ENCODE measurements at places on chromosomes 6 and 20.
A peak's percentile ranks its signal among the peaks of the same experiment; 100 is the strongest.

DNA sequence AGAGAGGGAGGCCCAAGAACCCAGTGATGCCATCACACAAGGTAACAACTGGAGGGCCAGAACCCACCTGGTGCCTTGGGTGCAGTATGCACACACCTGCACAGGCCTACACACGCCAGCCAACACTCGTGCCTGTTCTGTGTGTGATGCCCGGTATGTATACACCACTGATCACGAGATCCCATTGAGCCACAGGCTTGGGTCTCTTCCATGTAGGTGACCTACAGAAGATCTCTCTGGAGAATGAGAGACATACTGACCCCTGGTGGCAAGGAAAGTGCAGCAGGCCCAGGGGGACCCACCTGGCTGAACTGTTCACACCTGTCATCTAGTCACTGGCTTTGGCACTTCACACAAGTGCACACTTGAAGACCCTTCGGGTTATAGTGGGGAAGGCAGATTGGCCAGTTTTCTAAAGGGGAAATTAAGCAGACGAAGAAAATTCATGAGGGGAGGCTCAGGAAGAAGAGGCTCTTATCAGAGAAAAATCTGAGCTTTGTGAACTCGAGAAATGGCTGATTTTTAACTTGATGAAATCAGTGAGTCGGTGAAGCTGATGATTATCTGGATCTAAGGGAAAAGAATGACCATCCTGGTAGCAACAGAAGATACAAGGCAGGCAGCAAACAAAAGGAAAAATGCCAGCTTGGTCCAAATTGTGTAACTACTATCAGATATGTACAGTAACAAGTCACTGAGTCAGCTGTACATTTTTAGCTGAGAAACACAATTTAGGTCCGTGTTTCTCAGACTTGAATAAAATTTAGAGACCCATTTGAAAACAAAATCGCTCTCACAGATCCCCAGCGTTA lies 69.1 kb upstream of the PBOV1 start:
- peak; percentile 18 for DNase-seq

DNA sequence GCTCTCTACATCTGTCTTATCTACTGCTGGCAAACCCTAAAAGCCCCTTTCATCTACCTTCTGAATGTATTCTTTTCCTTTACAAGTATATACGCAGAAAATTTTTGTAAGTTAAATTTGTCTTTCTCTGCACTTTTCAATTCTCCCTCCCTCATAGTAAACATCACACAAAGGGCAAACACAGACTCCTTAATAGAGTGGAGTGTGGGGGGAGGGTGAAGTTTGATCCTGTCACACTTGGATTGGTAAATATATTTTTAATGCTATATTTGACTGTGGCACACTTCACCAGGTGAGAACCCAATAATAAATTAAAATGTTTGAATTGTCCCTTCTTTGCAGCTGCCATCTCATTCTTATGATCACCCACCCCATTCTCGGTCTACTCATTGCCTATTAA lies 33.2 kb upstream of the PAQR8 start:
- no peak for DNase-seq

GRCh38 chr6:90656325-90656724 lies 69.5 kb upstream of the MAP3K7 start:
- no peak for DNase-seq

- DNase-seq: no peak
Observed at GRCh38 chr6:149860834-149861602, 3.1 kb downstream of the LRP11 start.

DNA sequence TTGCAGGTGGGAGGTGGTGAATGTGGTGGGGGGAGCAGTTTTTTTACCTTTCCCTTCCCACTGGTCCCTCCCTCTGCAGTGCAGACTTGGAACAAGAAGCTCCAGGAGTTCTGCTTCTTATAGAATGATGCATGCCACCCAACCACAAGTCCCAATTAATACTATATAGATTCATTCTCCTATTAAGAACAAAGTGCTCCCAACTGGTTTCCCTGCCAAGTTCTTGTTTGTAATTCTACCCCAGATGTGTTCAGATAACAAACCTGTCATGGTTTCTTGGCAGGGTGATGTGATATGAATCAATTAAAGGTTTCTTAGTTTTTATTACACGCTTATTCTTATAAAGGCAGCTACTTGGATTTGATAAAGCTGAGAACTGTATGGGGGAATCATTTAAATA lies 23.9 kb downstream of the HDDC2 start:
- DNase-seq: no peak

DNA sequence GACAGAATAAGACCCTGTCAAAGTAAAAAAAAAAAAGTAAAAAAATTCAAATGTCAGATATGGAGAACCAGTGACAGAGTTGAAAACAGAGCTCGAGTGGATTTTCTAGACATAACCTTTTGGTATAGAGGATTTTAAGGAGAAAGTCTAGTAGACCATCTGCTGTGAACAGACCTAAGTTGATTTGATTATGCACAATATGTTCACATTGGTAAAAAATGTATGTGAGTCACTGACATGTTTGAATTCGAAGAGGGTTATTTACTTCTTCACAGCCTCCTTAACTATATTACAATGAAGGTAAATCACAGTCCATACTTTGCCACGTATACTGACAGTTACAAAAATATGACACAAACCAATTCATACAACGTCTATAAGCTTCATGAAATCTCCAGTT lies 7.4 kb downstream of the TINAG start:
- DNase-seq: no peak

DNA sequence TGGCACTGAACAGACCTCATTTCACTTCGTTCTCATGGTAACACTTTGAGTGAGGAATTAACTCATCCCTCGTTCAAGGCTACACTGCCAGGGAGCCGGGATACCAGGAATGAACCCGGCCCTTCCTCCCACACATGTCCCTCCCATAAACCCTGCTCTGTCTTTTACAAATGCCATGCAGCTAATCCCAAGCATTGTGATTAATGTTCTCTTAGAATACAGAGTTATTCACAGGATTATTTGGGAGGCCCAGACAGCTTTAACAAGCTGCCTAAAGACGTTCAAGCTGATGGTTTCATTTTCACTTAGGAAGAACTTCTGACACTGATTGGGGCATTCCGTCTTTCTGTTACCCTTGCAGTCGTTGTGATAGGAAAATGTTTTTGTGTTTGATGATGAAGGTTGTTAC lies 42.5 kb upstream of the CD83 start:
- DNase-seq: peak; percentile 5

DNA sequence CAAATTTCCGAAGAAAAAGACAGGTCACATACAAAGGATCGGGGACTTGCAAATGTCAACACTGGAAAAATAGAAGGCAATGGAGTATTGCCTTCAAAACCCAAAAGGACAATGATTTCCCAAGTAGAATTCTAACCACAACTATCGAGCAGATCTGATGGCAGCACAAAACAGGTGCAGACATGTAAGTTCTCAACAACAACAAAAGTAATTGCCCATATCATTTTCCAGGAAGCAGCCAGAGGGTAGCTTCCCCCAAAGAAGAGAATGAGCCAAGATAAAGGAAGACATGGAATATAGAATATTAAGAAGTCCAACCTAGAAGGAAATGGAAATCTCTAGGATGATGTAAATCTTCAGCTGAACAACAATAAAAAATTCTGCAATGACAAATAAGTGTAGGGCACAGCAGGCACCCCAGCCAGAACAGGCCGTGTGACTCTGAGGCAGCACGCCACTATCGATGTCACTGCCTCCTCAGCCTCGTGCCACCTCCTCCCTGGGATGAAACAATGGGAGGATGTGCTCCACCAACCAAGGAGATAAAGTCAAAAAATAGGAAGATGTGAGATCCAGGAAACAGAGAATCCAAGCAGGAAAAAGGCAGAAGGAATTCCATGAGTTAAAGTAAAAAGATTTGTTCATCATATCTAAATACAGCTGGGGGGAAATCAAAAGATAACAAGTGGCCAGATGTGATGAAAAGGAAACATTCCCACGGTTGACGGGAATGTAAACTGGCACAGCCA lies 34.1 kb downstream of the SERPINB1 start:
- DNase-seq: no peak

DNA sequence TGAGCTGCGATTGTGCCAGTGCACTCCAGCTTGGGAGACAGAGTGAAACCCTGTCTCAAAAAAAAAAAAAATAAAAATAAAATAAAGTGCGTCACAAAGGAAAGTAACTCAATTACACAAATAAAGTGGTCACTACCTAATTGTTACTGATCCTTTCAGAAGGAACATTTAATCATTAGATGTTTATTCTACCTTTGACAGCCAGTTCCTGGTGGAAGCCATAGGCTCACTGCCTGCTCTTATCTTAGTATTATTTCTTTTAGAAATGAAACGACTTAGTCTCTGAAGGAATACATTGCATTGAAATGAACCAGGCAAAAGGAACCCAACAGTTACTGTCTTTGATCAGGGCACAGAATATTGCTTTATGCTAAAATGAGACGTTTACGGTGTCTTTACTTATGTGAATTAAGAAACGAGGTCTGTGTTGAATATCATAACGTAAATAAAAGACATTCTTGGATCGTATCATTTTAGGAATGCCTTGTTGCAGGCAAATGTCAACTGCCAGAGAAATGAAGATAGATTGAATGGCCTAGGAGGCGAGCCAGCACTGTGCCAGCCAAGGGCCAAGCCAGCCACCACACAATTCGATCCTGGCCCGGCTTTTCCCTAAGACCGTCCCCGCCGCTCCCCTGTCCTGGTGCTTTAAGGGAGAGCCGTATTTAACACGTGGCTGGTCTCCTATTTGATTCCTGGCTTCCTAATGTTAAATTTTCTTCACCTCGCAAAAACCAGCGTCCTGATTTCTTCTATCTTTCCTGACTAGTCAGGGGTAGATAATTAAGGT lies 136.7 kb upstream of the GMDS start:
- DNase-seq: no peak

DNA sequence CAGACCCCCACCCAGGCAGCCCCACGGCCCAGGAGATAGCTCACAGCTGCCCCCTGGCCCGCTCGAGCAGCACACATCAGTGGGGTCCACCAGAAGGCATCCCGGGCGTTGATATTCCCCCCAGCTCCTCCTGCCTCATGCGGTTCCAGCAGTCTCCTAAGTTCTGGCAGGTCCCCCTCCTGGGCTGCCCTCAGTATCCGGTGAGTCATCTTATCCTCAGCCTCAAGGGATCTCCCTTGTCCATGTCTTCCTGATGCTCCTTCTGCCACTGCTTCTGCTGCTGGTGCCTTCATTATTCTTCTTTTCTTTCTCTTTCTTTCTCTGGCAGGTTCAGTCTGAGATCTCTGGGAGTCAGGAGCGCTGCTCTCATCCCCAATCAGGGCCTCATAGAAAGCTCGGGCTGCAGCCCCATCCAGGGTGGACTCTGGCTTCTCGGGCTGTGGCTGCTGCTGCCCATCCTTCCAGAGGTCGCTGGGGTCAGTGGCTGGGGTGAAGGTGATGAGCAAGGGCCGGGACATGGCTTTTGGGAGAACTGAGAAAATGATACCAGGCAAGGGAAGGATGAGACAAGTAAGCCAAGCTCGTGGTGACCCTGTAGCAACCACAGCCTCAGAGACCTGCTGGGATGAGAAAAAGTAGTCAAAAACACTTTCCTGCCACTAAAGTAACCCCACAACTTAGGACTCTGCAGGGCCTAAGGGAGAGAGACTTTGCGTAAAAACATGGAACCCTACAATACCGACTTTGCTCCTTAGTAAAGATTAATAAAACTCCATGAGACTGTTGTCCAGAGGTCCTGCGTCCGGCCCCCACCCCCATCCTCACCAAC lies 622 bp downstream of the GPANK1 start:
- no peak for DNase-seq

DNA sequence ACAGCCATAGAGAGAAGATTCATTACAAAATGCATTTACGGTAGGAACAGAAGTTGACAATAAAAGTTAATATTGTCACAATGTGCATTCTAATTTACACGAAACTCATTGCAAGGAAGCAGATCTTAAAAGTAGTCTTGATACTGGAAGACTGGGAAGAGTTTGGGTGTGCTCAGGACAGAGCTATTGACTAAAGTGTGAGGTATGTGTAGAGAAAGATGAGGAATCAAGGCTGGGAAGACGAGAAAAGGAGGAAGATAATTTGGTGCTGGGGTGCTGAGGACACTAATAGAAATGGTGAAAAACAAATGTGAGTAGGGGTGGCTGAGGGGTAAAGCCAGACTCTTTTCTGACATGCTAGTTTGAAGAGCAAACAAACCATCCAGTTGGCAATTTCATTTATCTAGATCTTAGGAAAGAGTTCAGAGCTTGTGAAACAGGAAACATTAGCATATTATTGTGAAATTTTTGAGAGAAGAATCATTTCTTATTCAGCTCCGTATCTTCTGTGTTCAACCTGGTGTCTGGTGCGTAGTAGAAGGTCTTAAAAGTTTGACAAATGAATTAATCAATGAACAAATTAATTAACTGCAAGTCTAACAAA lies 72.7 kb downstream of the ELOVL4 start:
- no peak for DNase-seq

DNA sequence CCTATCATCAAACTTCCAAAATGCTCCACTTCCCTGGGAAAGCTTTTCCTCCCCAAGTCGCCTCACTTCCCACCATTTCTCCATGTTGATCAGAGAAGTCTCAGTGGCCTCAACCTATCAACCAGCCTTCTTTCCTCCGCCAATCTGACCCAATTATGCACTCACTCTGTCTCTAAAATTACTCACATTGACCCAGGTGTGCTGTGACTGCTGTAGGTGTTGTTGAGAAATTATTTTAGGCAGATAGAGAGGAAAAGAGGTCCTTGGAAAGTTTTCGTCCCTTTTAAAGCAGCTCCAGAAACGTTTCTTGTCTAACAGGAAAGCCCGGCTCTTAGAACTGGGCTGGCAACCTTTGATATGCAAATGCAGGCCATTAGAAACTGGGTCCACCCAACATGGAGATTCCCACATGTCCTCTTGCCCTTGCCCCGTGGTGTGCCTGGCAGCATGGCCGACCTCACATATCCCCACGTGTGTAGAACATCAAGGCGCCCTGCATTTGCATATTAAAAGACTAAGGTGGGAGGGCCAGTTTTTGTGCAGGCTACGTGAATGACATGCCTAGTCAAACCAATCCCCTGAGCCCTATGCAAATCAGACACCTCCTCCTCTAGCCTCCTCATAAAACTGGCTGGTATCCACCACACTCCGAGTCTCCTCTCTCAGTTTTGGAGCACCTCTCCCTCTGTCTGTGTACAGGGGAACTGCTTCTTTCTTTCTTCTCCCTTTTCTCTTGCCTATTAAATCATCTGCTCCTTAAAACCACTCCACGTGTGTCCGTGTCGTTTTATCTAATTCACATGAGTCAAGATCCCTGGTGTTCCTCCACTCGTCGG lies 12.9 kb downstream of the IPCEF1 start:
- DNase-seq: no peak

DNA sequence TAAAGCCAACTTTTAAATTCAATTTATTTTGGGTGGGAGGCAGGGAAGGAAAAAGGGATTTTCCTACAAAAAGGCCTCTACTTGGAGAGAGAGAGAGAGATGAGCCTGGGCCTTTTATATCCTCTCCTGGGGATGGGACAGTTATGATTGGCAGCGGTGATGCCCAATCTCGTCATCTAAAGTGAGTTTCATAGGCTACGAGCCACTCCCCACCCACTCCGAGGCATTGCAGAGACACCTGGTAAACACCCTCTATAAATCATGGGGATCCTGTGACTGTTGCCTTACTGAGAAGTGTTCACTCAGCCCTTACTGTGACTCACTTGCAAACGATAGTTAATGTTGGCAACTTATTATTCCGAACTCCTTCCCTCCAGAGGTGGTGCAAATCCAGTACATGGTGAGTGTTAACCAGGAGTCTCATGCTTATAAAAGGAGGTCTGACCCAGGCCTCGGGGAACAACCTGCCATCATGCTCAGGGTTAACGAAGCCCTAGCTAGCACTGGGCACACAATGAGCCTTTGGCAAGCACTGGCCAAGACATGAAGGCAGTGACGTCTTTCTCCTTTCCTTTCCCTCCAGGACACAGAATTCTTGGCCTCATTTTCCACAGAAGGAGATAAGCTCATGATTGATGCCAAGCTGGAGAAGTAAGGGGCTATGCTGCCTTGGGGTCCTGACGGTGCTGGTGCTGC lies 20.5 kb downstream of the BPIFB4 start:
- no peak for DNase-seq

- DNase-seq: no peak
Observed at GRCh38 chr6:92337571-92337970, 1081.8 kb downstream of the EPHA7 start.

Data from stimulated activated CD4-positive, alpha-beta T cell treated with anti-CD3 and anti-CD28 coated beads, TNF-alpha, amount 100 ng/mL, for 4 hours (primary cell).